Heart left ventricle (tissue), 16 donors: ENCODE measurements at places on chromosomes 11 and 22. TPM values are rescaled to one million over a fixed set of nuclear protein-coding genes. Genes with fewer than 3 reads are reported as not detected.

Gene APOC3
- total RNA-seq: not detected

Gene OR52E8
- not detected for total RNA-seq

Gene TEX12
- not detected for total RNA-seq

Gene DYNC2H1
- total RNA-seq: 7.2 TPM

DNA sequence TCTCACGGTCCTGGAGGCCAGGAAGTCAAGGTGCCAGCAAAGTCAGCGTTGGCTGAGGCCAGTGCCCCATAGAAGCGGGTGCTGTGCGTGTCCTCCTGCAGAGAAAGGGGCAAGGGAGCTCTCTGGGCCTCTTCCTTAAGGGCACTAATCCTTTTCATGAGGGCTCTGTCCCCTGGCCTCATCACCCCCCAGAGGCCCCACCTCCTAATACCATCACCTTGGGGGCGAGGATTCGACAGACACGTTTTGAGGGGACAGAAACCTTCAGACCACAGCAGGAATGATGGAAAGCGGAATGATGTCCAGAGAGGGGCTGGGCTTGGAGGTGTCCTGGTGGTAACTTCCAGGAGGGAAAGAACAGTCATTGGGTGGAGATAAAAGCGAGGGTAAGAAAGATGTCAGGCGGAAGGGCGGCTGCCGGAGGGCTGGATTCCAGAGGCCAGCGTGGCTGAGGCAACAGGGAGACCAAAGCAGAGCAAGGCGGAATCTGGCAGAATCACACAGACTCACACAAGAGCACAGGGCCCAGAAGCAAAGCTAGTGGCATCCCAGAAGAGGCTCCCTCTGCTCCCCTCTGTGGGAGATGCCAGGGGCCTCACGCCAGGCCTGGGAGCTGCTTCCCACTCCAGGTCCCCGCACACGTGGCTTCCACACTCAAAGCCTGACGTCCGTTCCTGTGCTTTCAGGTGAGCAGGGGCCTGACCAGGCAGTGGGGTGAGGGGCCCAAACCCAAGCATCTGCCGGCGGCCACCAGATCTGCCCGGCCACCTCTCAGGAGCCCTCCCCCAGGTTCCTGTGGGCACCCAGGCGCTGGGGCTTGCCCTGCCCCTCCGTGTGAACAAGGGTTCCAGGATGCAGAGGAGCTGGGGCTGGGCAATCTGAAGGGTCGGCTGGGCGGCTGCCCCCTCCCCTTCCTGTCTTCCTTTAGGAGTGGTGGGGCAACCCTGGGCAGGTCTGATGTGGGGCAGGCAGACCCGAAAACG, 784.5 kb downstream of the BRD1 start:
- no peak for DNase-seq

- no peak for DNase-seq
Measured at GRCh38 chr11:125433454-125434121, 62.5 kb downstream of the FEZ1 start.

- DNase-seq: no peak
Measured at GRCh38 chr11:78607696-78608095, 33.0 kb upstream of the NARS2 start.

- no peak for DNase-seq
Measured at GRCh38 chr11:124917115-124917637, 1.9 kb upstream of the HEPN1 start.

GRCh38 chr11:78168539-78169477, 19.6 kb downstream of the KCTD21 start:
- peak; percentile 90 for DNase-seq

Gene NKAPD1
- 9.5 TPM for total RNA-seq

GRCh38 chr11:90323289-90323688, 100.4 kb upstream of the CHORDC1 start:
- DNase-seq: no peak

GRCh38 chr11:46036969-46037368, 84.3 kb downstream of the PHF21A start:
- DNase-seq: no peak

Gene ARHGAP20
- 0.11 TPM for total RNA-seq

- no peak for DNase-seq
Measured at GRCh38 chr22:21582801-21583740, 15.6 kb downstream of the UBE2L3 start.

- no peak for DNase-seq
Measured at GRCh38 chr11:121864660-121865059, 251.4 kb downstream of the BLID start.

GRCh38 chr11:73308003-73308960, at the start of gene ARHGEF17:
TSS of gene ARHGEF17 (plus strand) at chr11:73308276. CDS start at chr11:73308639, 363 bp downstream.
- peak; percentile 84 for DNase-seq

DNA sequence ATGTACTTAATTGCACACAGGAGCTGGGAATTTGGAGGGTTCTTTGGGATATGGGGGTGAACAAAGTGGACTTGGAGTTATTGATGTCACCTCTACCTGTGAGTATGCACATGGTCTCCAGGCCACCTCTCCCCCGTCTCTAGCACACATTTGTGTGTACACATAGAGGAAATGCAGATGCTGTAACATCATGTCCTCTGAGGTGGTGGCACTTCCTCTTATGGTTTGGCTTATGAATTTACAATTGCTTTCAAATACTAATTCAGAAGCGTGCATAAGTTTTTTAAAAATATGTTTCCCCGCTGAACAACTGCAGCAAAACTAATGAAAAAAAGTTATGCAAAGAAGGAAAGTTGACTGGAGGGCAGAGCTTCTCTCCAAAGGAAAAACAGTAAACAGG, 152.0 kb upstream of the TENM4 start:
- DNase-seq: no peak

GRCh38 chr22:27620367-27621154, 181.0 kb downstream of the MN1 start:
- DNase-seq: no peak

Gene POU2AF1
- not detected for total RNA-seq

Gene DDB1
- 124 TPM for total RNA-seq

DNA sequence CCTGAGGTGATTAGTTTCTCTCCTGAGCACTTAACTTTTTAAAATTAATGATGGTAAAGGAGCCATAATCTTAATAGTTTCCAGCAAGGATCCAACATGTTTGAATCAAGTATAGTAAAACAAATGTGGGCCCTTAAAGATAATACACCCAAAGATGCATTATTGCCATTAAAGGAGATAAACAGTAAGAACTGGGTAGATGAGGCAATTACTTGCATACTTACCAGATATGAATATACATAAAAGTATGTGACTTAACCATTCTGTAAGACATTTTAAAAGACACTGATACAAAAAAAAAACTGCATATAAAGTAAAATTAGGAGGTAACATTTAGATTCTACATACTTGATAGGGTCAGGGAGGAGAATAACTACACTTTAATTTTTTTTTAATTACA, 48.2 kb downstream of the CADM1 start:
- DNase-seq: no peak

DNA sequence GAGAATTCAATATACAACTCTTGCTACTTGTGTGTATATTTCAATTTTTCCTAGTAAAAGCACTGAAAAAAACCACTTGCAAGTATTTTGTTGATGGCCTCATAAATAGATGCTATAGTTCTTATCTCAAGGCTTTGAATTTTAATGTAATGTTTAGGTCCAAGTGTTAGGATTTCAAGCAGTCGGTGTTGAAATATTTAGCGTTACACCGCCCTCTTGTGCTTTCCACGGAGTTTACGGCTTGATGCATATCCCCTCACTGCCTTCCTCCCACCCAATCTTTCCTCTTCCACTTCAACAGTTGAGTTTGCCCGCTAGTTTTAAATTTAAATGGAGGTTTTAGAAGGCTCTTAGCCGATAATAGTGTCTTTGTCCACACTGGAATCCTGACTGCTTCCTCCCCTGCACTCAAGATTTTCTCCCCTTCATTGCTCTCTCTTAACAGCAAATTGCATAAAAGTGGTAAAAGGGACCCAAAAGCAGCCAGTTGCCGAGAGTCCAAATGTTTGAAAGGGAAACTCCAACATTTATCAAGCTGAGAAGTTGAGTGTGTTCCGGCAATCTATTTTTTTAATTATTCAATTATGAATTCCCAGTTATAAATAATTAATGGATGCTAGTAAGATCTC, 25.9 kb upstream of the HTATIP2 start:
- DNase-seq: no peak

Gene LIF
- 0.12 TPM for total RNA-seq
